ENCODE measurements at places on chromosomes 2 and 18. TPM values are rescaled to one million over a fixed set of nuclear protein-coding genes. Genes with fewer than 3 reads are reported as not detected.
A peak's percentile ranks its signal among the peaks of the same experiment; 100 is the strongest.

- DNase-seq = no peak
- no peaks in the 10 kb centered on the region for H3K36me3 ChIP-seq
- no peaks in the 10 kb centered on the region for H3K4me1 ChIP-seq
Measured at GRCh38 chr2:209413311-209414014, 10.4 kb upstream of the MAP2 start.

The ANKRD12 gene
- 13.4 TPM for total RNA-seq

DNA sequence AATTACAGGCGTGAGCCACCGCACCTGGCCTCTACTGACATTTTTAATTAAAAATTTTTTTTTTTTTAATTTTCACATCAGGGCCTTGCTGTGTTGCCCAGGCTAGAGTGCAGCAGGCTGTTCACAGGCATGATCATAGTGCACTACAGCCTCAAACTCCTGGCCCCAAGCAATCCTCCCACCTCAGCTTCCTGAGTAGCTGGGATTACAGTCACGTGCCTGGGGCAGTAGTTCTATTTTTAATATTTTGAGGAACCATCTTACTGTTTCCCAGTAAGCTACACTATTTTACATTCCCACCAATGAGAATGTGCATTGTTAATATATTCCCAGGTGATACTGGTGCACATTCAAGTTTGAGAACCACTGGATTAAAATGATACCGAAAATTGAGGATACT is 92.7 kb downstream of the WDSUB1 start:
- H3K27me3 ChIP-seq = no peaks in the 10 kb centered on the region
- H3K4me1 ChIP-seq = no peaks in the 10 kb centered on the region
- H3K4me3 ChIP-seq = no peak overlapping the region
- DNase-seq = no peak

GRCh38 chr2:206556357-206556949 is 85.8 kb upstream of the FAM237A start:
- H3K27me3 ChIP-seq = no peaks in the 10 kb centered on the region
- H3K27ac ChIP-seq = no peak overlapping the region
- H3K36me3 ChIP-seq = no peaks in the 10 kb centered on the region
- no peak overlapping the region for H3K4me3 ChIP-seq

GRCh38 chr2:180146541-180146940 is 139.4 kb upstream of the CWC22 start:
- H3K4me1 ChIP-seq = peaks cover 20% of the 10 kb centered on the region
- H3K27me3 ChIP-seq = no peaks in the 10 kb centered on the region
- DNase-seq = no peak
- no peak overlapping the region for H3K27ac ChIP-seq

DNA sequence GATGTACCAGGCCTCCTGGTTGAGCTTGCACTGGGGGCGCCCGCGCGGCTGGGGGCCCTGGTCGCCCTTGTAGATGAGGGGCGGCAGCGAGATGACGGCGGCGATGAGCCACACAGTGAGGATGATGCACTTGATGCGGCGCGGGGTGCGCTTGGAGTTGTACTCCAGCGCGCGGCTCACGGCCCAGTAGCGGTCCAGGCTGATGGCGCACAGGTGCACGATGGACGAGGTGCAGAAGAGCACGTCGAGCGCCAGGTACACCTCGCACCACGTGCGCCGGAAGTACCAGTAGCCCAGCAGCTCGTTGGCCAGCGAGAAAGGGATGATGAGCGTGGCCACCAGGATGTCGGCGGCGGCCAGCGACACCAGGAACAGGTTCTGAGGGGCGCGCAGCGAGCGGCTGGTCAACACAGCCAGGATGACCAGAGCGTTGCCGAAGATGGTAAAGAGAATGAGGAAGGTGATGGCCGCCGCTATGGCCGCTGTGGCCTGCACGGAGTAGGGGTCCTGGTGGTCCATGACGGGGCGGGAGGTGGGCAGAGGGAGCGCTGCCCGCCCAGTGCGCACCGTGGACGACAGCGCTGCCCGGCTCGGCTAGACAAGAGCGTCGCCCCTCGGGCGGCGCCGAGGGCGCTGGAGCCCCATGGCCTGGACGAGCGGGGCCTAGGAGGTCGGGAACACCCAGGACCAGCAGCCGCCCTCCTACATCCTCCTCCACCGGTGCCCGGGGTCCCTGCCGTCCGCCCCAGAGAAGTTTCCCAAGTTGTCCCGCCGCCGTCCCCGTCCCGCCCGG is 544 bp downstream of the ADRA2B start:
- no peak overlapping the region for H3K27ac ChIP-seq
- DNase-seq = peak; percentile 51
- no peaks in the 10 kb centered on the region for H3K27me3 ChIP-seq
- no peaks in the 10 kb centered on the region for H3K36me3 ChIP-seq
- H3K4me1 ChIP-seq = no peaks in the 10 kb centered on the region
- H3K4me3 ChIP-seq = peak overlapping the region; percentile 59

DNA sequence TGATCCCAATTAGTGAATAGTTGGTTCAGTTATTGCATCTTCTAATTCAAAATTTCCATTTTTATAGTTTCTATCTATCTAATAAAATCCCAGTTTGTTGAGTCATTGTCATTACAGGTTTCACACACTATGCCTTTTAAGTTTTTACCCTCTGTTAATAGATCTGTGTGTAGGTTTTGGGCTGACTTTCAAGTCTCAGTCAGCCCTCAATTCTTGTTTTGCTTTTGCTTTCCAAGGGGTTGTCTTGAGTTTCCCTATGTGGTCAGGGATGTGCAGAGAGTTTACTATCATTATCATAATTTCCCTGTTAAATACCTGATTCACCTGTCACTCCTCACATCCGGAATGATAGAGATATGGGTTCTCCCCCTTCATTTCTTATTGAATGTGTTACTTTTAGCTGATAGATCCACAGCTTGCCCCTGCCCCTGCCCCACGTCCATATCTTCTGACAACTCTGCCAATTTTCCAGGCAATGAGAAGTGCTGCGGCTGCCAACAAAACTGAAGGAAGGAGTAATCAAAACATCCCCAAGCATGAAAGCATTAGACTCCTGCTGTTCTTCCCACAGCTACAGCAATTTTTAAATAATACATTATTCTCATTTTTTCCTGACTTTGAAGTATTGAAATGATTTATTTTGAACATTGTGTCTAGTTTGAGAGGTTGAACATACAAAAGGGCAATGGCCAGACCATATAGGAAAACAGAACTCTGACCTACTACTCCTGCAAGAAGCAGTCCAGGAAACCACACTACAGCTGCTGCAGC is 1064.8 kb downstream of the SUCLG1 start:
- H3K4me3 ChIP-seq = no peak overlapping the region
- H3K27me3 ChIP-seq = no peaks in the 10 kb centered on the region
- H3K27ac ChIP-seq = no peak overlapping the region
- no peaks in the 10 kb centered on the region for H3K4me1 ChIP-seq

DNA sequence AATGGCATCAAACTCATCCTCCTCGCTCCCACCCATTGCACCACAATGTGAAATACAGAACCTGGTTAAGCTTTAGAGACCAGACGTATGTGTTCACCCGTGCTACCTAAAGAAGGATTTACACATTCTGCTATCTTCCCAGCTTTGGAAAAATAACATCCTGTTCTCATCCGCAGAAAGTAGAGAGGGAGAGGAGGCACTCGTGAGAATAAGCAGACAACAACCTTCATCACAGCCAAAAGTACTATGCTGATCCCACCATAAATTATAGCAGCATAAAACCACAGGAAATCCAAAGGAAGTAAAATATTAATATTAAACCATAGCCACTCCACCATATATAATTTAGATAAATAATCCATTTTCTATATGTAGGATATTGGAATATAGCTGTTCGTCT is 111.7 kb upstream of the NRP2 start:
- H3K27me3 ChIP-seq = no peaks in the 10 kb centered on the region
- no peak overlapping the region for H3K4me3 ChIP-seq
- no peaks in the 10 kb centered on the region for H3K4me1 ChIP-seq
- no peaks in the 10 kb centered on the region for H3K36me3 ChIP-seq
- no peak overlapping the region for H3K27ac ChIP-seq

The ALK gene
- total RNA-seq = not detected

DNA sequence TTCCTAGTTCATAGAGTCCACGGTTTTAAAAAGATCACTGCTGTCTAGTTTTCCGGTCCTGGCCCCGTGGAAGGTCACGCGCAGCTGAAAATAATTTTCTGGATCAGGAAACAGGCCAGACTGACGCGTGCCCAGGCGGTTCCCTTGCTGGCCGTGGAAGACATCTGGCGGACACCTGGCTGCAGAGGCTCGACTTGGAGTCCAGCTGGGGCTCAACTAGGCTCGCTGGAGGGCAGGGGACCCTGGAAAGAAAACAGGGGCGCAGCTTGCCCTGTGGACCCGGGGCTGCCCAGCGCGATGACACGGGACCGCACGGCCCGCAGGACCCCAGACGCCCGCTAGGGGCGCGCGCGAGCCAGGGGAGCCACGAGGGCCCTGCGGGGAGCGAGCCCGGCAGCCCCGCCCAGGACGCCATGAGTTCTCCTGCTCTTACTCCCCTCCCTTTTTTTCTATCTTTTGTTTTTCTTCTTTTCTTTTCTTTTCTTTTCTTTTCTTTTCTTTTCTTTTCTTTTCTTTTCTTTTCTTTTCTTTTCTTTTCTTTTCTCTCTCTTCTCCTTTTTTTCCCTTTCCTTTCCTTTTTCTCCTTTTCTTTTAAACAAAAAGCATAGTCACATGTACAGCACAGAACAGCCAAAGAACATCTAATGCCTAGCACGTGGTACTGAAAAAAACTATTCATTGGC is 43.2 kb upstream of the UBE2F start:
- peak overlapping the region; percentile 36 for H3K27ac ChIP-seq
- H3K4me1 ChIP-seq = no peaks in the 10 kb centered on the region
- peak; percentile 71 for DNase-seq
- no peaks in the 10 kb centered on the region for H3K36me3 ChIP-seq

The LAMA1 gene
- total RNA-seq = 0.40 TPM

- H3K36me3 ChIP-seq = no peaks in the 10 kb centered on the region
- no peak overlapping the region for H3K27ac ChIP-seq
- H3K4me1 ChIP-seq = no peaks in the 10 kb centered on the region
- no peak for DNase-seq
- no peak overlapping the region for H3K4me3 ChIP-seq
Measured at GRCh38 chr2:9690252-9690651, 59.5 kb upstream of the YWHAQ start.

DNA sequence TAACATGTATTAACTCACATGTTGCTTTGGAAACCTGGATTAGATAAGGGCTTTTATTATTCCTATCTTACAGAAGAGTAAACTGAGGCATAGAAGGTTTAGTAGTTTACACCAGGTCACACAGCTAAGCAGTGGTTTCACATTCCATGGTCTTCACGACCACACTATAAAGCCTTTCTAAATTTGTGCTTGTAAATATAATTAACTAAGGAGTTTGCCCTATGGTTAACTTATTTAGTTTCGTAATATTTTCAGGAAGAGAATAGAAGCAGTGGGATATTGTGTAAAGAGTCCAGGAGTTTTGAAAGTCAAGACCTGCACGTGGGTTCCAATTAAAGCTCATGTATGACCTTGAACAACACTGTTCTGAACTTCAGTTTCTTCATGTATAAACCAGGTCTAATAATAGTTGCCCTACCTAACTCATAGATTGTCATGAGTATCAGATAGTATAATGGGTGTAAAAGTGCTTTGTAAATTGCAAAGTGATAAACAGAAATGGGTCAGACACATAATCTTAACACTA is 19.5 kb upstream of the SOS1 start:
- no peaks in the 10 kb centered on the region for H3K36me3 ChIP-seq
- no peaks in the 10 kb centered on the region for H3K4me1 ChIP-seq
- no peak overlapping the region for H3K4me3 ChIP-seq

The GAREM1 gene
- 5.5 TPM for total RNA-seq

- H3K27me3 ChIP-seq = no peaks in the 10 kb centered on the region
- peaks cover 10% of the 10 kb centered on the region for H3K36me3 ChIP-seq
- DNase-seq = no peak
- no peaks in the 10 kb centered on the region for H3K4me1 ChIP-seq
Measured at GRCh38 chr2:88032070-88032702, 15.8 kb upstream of the RNU2-63P start.

DNA sequence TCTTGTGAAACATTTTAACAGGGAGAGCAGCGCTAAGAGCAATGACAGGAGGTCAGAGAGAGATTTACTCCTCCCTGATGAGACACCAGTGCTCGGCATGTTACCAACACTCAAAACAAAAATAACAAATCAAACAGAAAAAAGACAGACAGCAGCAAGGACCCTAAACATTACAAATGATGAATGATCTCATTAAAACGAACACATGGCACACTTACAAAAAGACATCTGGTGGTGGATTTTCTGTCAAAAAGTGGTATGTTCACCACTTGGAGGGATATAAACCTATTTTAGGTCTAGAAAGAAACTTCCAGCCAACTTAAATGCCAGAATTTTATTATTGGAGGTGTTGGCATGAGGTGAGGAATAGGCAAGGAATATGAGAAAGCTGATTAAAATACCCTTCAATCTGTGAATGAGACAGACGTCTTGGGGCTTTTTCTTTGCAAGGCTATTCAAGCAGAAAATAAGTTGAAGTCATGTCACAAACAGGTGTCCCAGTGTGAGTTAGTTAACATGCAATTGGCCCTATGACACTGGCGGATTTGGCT is 112.8 kb downstream of the PRELID3A start:
- H3K27ac ChIP-seq = no peak overlapping the region
- no peak for DNase-seq
- H3K27me3 ChIP-seq = no peaks in the 10 kb centered on the region

GRCh38 chr2:61368687-61369665 is 101.9 kb downstream of the USP34 start:
- H3K36me3 ChIP-seq = no peaks in the 10 kb centered on the region
- no peaks in the 10 kb centered on the region for H3K27me3 ChIP-seq
- no peaks in the 10 kb centered on the region for H3K4me1 ChIP-seq
- no peak overlapping the region for H3K4me3 ChIP-seq

- no peaks in the 10 kb centered on the region for H3K36me3 ChIP-seq
- H3K27ac ChIP-seq = no peak overlapping the region
- DNase-seq = no peak
Measured at GRCh38 chr2:168371273-168372019, 84.6 kb upstream of the CERS6 start.

DNA sequence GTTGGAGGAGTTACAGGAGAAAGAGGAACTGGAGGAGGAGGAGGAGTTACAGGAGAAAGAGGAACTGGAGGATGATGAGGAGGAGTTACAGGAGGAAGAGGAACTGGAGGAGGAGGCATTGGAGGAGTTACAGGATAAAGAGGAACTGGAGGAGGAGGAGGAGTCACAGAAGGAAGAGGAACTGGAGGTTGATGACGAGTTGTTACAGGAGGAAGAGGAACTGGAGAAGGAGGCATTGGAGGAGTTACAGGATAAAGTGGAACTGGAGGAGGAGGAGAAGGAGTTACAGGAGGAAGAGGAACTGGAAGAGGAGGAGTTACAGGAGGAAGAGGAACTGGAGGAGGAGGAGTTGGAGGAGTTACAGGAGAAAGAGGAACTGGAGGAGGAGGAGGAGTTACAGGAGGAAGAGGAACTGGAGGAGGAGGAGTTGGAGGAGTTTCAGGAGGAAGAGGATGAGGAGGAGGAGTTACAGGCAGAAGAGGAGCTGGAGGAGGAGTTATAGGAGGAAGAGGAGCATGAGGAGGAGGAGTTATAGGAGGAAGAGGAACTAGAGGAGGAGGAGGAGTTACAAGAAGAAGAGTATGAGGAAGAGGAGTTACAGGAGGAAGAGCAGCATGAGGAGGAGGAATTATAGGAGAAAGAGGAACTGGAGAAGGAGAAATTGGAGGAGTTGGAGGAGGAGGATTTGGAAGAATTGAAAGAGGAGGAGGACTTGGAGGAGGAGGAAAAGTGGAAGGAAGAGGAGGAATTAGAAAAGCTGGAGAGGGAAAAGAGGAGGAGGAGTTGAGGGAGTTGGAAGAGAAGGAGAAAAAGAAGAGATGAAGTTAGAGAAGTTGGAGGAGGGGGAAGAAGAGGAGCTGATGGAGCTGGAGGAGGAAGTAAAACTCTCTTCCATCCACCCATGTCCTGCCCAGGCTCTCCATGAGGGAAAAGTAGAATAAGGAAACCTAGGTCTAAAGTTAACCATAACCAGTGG is 37.2 kb downstream of the CLASP1 start:
- H3K4me1 ChIP-seq = no peaks in the 10 kb centered on the region
- no peak for DNase-seq
- no peak overlapping the region for H3K4me3 ChIP-seq
- H3K27me3 ChIP-seq = no peaks in the 10 kb centered on the region
- no peaks in the 10 kb centered on the region for H3K36me3 ChIP-seq
- H3K27ac ChIP-seq = no peak overlapping the region

All from right lobe of liver (tissue), 6 donors.